CD8-positive, alpha-beta memory T cell (primary cell): ENCODE measurements at places on chromosomes 7 and 10.

DNA sequence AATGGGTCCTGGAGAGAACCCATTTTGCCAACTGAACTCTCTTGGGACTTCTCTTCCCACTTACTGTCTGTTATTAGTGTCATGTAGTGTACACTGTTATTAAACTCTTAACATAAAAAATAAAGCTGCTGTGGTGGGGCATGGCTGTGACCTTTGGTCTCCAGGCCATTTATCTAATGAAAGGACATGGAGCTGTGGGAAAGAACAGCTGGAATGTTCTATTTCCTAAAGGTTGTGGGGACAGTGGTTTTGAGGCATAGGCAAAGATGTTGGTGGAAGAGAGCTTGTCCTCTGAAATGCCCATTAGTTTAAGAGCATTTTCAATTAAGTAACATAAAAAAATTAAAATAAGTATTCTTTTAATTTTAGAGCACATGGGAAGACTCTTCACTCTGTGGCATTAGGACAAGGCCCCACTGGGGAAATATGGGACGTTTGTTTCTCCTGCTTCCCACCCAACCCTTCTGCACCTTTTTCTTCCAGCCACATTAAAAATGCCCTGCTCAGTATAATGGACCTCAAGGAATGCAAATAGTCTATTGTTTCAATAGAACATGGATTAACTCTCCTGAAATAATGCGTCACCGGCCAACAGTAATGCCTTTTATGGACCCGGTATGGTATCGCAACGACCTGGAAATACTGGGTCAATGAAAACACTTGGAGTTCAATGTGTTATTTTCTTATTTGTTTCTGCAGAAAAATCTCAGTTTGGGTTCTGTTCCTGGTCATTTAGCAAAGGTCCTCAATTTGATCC, 149.6 kb downstream of the BUB3 start:
- no peak for DNase-seq

DNA sequence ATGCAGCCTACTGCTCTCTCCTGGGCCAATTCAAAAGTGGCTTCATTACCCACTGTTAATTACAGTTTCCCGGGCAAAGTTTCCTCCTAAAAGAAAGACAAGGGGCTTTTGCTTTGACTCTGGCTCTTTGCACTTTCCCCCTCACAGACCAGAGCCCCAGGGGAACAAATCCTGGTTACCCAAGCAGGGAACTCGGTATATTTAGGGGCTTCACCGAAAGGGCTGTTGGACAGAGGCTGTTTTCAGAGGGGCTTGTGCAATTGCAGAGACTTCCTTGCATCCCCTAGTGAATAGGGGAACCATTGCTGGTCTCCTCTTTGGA, 7.0 kb downstream of the CPA1 start:
- no peak for DNase-seq

GRCh38 chr10:59805014-59805413, 51.8 kb upstream of the MRLN start:
- DNase-seq, result no peak

GRCh38 chr7:64643566-64643965, 22.4 kb upstream of the ZNF107 start:
- DNase-seq, result no peak

DNA sequence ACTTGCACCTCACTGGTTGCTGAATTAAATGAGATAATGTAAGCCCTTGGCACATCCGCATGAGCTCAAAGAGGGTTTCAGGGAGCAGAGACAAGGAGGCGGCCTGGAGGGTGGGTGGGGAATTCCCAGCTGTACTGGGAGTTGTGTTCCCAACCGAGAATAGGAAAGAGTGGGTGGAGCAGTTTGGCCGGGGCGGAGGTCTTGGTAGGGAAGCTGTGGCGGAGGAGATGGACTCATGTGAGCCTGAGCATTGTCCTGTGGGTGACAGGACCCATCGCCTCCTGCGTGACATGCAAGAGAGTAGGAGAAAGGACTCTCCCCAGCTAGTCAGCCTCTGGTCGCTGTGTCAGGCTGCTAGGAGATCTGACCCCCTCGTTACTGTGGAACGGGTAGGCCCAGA, 41.0 kb upstream of the SAMD8 start:
- no peak for DNase-seq

DNA sequence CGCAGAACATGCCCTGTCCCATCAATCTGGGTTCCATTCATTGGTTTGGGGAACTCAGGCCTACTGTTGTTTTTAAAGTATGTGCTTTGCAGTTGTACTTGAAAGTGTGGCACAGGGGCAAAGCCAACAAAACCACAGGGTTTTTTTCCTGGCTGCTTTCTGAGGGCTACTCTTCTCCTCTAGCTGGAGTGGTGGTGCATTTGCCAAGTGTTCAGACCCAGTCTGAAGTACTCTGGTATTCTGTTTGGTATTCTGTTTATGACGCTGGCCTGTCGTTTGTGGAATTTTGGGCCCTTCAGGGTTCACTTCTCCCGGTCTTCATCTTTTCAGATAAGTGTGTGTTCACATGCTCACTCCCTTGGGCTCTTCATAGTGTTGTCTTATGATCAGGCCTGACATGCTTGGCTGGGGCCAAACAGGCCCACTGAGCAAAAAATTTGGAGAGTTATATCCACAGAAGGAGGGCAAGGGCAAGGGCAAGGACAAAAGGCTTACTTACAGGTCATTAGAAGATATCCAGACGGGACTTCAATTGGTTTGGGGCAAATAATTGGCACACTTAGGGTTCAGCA, 26.3 kb downstream of the SLC26A4 start:
- no peak for DNase-seq

- no peak for DNase-seq
Measured at GRCh38 chr10:95297402-95297801, 6.6 kb upstream of the PDLIM1 start.

DNA sequence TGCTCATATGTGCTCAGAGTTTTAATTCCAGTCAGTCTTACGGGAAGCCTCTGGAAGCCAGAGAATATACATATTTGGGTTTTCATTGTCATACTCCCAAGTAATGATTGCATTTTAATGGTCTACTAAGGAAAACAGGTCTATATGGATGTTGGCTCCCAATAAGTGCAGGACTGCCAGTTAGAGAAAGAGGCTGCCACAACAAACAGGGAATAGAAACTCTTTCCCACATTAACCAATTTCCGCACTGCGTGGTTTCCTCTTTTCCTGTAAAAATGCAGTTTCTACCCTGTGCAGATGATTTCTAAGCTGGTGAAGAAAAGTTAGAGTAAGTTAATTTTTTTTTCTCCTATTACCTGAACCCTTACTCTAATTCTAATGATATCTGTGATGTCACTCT, 78.2 kb downstream of the CCSER2 start:
- DNase-seq, result no peak

GRCh38 chr7:35781200-35781701, 19.6 kb upstream of the SEPTIN7 start:
- DNase-seq, result no peak

DNA sequence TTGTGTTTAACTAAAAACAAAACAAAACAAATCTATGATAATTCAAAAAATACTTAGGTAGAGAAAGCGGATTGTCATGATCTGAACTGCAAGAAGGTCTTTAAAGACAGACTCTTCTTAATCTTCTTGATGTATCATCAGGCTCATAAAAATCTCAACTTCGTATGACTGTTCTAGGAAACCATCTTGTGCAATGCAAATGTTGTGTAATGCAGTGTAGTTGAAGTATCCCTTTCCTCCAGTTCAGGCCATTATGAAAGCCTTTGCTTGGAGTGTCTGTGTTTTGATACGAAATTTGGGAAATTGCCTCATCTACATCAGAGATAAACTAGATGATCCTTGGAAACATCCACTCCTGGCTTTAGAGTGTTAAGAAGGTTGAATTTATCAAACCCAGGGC, 30.9 kb downstream of the CDK1 start:
- no peak for DNase-seq

- no peak for DNase-seq
Measured at GRCh38 chr10:60377955-60378354, 11.7 kb downstream of the ANK3 start.

DNA sequence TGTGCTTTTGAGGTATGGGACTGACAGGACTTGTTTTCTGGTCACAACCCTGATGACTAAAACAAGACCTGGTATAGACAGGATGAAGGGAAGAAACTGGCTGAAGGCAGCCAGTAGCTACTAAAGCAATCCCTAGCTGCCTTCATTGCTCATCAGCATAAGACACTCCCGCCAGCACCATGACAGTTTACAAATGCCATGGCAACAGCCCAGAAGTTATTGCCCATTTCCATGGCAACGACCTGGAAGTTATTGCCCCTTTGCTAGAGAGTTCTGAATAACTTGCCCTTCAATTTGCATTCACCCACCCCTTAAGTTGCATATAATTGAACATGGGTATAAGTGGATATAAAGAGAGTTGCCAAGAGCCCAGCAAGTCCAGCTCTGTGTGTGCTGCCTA, 169.6 kb upstream of the FAM171A1 start:
- DNase-seq, result no peak

DNA sequence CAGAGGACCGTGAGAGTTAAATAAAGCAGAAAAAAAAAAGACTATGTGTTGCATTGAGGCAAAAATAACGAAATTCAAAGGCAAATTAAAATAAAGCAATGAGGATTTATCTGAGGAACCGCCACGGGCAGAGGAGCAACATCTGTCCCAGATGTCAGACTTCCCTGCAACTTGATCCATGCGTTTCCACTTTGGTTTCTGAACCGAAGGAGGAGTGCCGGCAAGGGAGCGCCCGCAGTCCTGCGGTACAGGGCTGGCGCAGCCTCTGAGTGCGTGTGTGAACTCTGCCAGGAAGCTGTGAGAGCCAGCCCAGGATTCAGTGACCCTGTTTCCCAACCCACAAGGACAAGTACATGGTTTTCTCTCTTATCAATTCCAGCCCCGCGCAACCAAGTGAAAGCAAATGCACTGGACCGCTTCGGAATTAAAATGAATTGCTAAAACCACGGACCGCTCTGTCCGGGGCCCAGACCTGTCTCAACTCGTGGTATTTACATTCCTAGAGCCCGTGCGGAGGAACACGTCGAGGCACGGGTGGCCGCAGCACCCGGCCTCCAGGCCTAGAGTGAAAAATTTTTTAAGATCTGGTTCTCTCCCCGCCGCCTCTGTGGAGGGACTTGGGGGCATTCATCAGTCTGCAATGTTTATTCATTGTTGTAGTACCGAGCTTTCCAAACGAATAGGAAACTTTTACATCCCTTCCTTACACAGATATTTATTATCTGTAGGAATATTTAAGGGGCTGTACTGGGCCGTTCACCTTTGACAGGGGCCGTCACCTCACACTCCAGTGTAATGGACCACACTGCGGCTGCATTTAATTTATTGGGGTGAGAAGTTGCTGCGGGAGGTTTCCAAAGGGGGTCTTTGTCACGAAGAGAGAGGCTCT, 291.5 kb upstream of the NFE2L3 start:
- DNase-seq, result no peak

DNA sequence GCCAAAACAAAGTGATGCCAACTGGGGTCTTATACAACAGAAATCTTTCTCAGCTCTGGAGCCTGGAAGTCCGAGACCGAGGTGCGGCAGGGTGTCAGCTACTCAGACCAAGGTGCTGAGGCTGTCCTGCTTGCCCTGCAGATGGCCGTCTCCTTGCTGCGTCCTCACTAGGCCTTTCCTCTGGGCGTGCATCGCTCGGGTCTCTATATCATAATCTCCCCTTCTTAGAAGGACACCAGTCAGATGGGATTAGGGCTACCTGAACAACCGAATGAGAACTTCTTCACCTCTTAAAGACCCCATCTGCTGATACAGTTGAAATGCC, 244.7 kb downstream of the EBF3 start:
- no peak for DNase-seq

DNA sequence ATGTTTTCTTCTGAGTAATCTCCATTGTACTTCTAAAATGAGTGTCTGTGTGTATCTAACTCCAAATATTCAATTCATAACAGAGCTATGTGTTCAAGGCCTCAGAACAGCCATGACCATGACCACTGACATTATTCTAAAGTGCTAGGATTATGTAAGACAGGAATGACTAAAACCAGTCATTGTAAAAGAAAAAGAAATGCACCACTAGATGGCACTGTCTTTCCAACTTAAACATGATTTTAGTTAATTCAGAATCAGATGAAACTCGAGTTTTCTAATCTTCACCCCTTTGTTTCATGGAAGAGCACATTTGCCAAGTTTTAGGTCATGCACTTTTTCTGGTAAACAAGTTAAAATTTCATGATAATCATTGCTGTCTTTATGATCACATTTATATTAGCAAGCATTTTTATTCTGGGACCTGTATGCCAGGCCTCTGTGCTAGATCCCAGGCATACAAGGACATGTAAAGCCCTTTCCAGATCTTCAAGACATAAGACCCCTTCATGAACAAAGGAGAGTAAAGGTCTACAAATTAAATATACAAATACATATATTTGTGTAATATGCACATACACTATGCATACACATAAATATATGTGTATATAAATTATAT, 26.1 kb upstream of the RSU1 start:
- no peak for DNase-seq

DNA sequence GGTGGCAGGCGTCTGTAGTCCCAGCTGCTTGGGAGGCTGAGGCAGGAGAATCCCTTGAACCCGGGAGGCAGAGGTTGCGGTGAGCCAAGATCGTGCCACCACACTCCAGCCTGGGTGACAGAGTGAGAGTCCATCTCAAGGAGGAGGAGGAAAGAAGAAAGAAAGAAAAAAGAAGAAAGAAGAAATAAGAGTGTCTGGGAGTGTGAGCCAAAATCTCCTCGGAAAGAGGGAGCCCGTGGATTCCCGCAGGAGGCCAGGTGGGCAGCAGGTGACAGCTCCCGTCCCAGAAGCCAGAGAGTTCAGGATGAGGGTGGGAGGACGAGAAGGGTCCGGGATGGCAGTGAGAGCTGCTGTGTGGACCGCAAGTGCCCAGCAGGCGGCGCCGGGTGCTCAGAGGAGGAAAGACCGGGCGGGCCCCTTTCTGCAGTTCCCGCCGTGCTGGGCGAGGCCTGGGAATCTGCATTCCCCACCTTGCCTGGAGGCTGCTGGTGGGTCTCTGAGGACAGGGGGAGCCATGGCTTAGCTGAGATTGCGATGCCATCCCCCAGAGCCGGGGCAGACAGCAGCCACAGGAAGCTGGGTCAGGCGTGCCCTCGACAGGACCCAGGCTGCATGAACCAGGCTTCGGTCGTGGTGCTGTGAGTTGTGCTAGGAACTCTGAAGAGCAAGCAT, 17.1 kb upstream of the AMZ1 start:
- DNase-seq, result peak; percentile 61

GRCh38 chr10:98892523-98892922, 343.1 kb downstream of the HPSE2 start:
- no peak for DNase-seq

DNA sequence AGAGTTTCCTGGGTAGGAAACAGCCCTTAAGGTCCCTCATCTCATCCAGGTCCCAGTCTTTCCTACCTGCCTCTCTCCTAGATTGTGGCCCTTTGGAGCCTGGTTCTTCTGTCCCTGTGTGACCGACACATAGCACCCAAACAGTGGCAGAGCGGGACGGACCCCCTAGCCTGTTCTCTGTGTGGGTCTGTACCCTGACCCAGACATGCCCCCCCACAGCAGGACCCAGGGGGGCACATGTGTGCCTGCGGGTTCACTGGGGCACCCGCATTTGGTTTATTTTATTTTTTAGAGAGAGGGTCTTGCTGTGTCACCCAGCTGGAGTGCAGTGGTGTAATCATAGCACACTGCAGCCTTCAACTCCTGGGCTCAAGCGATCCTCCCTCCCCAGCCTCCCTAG, 11.5 kb downstream of the LIMK1 start:
- no peak for DNase-seq
